Activated CD4-positive, alpha-beta T cell treated with anti-CD3 and anti-CD28 coated beads for 1 hour (primary cell): ENCODE measurements at places on chromosomes 5 and 9.

GRCh38 chr9:125119643-125120286 is 23.6 kb downstream of the SCAI start:
- no peak for DNase-seq

DNA sequence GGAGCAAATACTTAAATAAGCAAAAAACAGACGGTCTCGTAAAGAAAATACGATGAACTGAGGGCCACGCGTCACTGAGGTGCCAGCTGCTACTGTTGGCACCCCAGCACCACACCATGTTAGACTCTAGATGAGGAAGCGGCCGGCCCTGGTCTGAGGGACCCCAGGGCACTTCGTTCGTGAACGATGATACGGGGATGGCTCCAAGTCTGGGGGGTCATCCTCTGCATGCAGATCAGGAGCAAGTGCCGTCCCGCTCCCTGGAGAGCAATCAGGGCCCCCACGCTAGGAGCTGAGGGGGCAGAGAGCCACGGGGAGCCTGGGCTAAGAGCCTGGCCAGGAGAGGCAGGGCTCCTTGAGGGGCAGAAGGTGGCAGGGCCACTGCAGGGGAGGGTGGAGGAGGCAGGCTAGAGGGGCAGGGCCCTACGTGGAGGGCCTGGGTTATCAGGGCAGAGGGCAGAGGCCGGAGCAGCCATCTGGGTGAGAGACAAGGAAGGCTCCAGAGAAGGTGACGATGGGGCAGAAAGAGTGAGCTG is 24.1 kb downstream of the SARDH start:
- DNase-seq, result no peak

- DNase-seq, result no peak
These were observed 24.0 kb upstream of the C5orf63 start for GRCh38 chr5:127097278-127097677.

DNA sequence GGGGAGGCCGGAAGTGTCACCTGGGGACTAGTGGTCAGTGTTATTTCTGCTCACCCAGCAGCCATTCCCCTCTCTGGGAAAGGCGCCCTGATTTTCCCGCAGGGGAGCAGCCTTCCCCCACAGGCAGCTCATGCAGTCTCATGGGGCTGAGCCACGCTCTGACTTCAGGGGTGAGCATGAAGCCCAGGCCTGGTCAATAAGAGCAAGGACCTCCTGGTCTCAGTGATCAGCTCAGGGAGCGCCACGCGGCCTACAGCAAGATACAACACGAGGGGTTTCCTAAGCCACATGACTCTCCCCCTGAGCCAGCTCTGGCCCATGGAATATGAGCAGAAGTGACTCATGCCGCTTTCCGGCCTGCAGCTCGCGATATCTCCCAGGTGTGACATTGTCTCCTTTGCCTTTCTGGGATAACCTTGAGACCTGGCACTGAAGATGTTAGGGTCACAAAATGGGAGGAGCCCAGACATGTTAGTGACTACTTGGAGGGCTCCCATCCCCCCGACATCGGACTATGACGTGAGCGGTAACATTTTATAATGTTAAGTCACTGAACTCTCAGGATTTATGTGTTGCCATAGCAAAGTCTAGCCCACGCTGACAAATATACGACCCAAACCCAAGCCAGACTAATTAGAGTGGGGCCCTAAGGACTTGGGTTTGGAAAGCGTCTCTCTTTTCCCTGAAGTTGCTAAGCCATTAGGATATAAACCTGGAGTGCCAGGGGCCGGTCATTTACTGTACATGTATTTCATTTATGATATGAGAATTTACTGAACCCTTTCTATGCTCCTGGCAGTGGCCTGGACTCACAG is 46.5 kb upstream of the GFPT2 start:
- no peak for DNase-seq

- no peak for DNase-seq
These were observed 629.5 kb downstream of the KCTD16 start for GRCh38 chr5:144800169-144800568.

- DNase-seq, result no peak
These were observed 589.8 kb downstream of the PRELID2 start for GRCh38 chr5:145245354-145245753.

DNA sequence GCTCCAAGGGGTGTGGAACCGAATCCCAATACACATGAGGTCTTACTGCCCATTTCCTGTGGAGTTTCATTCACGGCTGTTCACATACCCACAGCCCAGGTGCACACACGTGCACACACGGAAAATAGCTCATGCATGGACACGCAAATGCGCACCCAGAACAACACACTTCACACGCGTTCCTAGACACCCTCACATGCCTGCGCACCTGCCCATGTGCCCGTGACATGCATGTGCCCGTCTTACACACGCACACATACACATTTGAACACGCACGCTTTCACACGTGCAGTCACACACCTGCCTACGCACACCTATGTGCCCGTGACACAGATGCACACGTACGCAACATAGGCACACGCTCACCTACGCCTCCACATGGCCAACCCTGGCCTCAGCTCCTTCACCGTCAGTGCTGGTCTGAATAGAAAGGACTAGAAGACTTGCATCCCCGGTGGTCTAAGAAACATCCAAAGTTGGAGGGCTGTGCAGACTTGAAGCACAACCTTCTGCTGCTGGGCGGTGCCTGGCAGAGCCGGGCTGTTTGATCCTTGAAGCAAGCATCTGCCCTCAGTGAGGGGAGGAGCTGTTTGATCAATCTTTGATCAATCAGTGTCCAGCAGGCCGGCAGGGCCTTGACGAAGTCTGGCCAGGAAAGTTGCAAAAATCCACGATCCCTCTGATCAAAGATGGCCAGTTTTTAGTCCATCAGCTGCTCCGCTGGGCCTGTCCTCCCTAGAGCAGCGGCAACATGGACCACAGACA is 164.7 kb downstream of the OLFM1 start:
- DNase-seq, result no peak
